ENCODE measurements at places on chromosomes 11 and 22. TPM values are rescaled to one million over a fixed set of nuclear protein-coding genes. Genes with fewer than 3 reads are reported as not detected.

GRCh38 chr22:27674261-27674923 is 127.2 kb downstream of the MN1 start:
- no peak for DNase-seq

DNA sequence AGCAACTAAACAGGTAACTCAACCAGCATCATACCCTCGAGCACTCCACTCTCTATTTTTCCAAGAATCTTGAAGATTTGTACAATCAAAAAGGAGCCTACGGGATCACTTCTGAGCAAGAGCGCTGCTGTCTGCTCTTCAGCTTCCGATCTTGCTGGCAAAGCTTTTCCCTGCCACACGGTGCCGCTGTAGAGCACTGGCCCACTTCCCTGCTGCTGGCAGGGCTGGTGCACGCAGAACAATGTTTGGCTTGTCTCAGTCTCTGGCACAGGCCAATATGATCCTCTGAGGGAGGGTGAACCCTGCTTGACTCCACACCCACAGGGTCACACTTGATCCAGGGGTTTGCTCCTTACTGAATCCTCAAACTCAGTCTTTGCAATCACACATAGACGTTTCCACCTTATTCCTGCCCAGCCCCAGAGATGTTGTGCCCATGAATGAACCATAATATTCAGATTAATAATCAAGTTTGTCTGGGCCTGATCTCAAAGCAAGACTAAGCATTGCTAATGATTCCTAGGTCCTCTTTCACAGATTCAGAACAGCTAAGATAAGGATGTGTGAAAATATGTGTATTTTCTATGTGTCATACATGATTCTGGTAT is 536.6 kb downstream of the SOX6 start:
- no peak for DNase-seq

The CCDC116 gene
- total RNA-seq, result not detected

GRCh38 chr11:92859156-92859690 is 110.2 kb upstream of the MTNR1B start:
- DNase-seq, result no peak

- DNase-seq, result no peak
Observed at GRCh38 chr22:20080776-20081654, 974 bp downstream of the DGCR8 start.

The MRPL48 gene
- total RNA-seq, result 52.4 TPM
